Vagina (tissue), 2 donors: ENCODE measurements at places on chromosomes 6 and 20. TPM values are rescaled to one million over a fixed set of nuclear protein-coding genes. Genes with fewer than 3 reads are reported as not detected.

DNA sequence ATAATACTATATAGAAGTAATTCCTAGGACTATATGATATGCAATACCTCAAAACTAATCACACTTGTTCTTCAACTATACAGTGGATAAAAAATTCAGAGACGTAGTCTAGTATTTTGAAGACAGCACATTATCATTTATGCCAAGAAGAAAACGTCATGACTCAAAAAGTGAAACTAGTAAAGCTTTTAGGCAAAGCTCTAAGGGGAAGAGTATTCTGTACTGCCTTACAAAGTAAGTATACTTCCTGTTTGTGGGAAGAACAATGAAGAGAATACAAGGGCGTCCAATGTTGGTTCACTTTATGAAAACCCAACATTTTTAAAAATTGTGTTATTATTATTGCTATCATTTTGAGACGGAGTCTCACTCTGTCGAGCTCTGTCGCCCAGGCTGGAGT is 27.9 kb downstream of the LOC128125822 start:
- no peak for DNase-seq

- DNase-seq: no peak
Observed at GRCh38 chr20:23456873-23457272, 4.2 kb upstream of the CST11 start.

GRCh38 chr6:145209272-145209671 is 526.0 kb downstream of the EPM2A start:
- DNase-seq: no peak

DNA sequence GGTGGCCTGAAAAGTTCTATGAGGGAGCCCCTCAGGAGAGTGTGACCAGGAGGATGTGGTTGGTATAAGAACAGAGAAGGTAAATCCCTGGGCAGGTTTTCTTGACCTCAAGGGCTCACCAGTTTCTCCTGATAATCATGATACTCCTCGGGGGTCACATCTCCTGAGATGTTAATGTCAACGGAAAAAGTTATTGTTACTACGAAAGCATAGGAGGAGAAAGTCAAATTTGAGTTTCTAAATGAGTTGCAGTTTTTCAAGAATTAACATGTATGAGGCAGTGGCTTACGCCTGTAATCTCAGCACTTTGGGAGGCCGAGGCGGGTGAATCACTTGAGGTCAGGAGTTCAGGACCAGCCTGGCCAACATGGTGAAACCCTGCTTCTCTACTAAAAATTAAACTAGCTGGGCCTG is 23.4 kb downstream of the MGME1 start:
- DNase-seq: no peak

Gene PGC
- total RNA-seq: 3.4 TPM

Gene GJA10
- total RNA-seq: not detected

Gene PPP1R3G
- total RNA-seq: 4.4 TPM

Gene ADGRB3
- total RNA-seq: 2.7 TPM
